Stimulated activated CD8-positive, alpha-beta memory T cell treated with anti-CD3 and anti-CD28 coated beads, Interleukin-4, amount 100 ng/mL, for 1 hour (primary cell): ENCODE measurements at places on chromosomes 7 and 10.

DNA sequence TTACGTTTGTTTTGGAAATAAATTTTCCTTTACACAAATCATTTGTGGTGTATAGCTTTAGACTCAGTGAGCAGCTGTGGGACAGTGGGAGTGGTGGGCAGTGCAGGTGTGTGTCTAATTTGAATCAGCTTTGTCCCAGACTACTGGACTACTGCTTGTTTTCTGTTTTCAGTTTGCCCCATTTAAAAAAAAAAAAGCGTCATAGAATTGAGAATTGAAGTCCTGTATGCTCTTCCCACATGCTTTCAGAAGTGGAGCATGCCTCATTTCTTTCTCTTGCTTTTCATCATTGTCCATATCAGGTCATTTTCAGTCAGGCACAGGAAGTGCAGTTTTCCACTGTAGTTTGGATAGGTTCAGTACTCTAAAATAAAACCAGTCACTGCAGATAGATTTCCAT is 66.1 kb downstream of the SHH start:
- no peak for DNase-seq

DNA sequence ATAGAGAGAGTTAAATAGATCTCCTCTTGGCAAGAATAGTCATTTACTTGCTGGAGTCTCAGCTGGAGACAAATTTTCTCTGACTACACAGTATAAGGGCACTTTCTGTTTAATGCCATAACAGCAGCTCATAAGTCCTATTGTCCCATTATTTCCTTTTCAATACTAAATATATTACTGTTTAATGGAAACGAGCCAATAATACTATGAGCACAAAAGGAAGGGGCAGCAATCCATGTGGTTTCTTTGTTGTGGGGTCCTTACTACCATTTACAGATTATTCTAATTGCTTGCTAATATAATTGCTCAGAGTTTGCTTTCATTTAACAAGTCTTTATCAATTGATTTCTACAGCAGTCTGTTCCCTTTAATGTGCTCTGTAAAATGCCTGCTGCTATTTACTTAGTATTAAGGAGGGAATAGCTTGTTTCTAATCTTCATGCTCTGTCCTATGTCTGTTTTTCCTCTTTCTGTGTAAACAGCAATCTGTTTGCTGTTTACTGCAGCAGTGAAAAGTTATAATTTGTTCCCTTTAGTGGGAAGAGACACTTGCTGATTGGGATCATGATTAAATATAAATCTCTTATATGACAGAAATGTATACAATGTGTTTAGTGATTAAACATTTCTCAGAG is 296.2 kb upstream of the SMIM30 start:
- no peak for DNase-seq

DNA sequence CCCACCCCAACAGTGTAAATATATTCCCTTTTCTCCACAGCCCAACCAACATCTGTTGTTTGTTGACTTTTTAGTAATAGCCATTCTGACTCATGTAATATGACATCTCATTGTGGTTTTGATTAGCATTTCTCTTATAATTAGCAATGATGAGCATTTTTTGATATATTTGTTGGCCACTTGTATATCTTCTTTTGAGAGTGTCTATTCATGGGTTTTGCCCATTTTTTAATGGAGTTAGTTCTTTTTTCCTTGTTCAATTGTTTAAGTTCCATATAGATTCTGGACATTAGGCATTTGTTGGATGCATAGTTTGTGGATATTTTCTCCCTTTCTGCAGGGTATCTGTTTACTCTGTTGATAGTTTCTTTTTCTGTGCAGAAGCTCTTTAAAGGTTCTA is 340.1 kb downstream of the NXPH1 start:
- DNase-seq = no peak

DNA sequence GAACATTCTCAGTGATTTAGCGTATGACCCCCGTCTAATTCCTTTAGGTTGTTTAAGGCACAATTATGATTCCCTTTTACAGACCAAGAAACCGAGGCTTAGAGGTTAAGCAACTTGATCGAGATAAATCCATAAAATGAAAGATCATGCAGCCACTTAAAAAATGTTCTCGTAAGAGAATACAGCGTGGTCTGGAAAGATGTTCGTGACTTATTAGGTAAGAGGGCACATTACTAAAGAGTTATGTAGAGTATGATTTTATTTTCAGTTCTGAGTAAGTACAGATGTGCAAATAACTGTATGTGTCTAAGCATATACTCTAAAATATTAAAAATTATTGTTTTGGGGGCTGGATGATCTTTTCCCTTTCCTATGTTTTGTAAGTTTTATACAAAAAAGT is 575.1 kb downstream of the PARD3 start:
- DNase-seq = no peak

DNA sequence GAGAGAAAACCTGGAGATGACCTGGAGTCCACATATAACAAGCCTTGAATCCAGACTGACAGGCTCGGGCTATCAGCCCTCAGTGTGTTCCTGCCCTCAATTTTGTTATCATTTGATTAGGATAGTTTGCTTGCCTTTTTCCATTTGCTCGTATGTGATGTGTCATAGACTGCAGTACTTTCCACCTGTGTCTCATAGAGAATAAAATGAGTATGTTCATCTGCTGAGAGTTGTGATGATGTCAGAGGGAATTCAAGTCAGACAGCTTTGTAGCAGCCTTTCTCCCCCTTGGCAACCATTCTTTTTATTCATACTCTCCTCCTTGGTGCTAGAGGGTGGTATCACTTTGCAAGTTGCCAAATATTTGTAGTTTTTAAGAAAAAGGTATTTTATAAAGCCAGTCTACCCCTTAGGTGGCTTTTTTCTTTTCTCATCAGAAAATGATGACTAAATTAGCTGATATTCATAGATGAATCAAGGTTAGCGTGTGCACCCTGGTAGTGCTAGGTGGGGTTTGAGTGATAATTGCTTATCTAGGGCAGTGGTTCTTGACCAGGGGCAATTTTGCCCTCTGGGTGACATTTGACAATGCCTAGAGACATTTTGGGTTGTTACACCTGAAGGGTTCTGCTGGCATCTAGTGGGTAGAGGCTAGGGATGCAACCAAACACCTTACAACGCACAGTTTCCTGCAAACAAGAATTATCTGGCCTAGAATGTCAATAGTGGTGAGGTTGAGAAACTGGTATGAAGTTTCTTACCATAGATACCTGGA is 5.4 kb downstream of the SGPL1 start:
- DNase-seq = no peak

GRCh38 chr10:101835362-101835761 is 8.2 kb downstream of the KCNIP2 start:
- DNase-seq = no peak

GRCh38 chr10:111126077-111126476 is 49.2 kb downstream of the ADRA2A start:
- DNase-seq = no peak

- peak; percentile 2 for DNase-seq
Measured at GRCh38 chr7:117212969-117213877, 109.6 kb downstream of the WNT2 start.

DNA sequence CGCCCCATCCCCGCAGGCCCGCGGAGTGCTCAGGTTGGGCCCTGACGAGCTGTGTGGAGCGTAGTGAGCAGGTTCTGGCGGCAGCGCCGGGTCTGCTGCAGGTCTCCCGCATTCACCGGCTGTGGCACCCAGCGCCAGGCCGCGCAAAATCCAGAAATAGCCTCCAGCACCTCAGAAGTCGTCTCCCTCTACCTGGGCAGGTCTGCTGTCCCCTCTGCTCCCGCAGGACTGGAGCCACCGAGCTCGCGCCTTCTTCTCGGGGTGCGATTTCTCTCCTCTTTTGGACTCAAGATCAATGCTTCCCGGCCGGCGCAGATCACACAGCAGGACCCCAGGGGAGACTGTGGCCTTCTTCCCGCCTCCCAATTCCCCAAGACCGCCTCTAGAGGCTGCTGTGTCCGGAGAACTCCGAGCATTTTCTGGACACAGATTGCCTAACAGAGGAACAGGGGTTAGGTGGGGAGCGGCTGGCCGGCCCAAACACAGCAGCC is 8.4 kb downstream of the TLX1 start:
- no peak for DNase-seq

GRCh38 chr7:112566442-112567324 is 85.9 kb downstream of the LSMEM1 start:
- no peak for DNase-seq

GRCh38 chr10:132972986-132973902 is 30.9 kb upstream of the CFAP46 start:
- no peak for DNase-seq

DNA sequence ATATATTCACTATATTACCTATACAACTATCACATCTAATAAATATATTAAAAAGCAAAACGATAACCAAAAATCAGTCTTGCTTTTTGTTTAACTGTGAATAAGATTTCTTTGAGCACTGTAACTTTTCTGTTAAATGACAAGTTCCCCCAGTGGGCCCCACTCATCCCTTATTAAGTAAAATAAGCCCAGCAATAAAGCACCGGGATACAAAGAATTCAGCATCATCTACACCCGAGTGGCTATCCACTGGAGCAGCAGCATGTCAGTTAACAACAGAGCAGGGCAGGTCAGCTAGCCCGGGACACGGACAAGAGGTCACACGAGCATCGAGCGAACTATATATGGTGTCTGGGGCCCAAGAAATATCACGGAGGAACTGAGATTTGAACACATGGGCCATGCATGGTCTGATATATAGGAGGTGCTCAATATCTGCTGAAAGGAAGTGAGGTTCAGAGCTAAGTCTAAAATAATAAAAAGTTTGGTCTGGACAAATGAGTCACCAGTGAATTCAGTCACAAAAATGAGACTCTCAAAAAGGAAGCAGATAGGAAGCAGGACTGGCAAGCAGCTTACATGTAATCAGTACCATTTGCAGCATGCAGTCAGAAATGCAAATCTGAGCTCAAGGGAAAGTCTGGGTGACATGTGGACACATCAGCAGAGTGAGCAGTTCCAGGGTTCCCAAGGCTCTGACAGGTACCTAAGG is 4.1 kb downstream of the ERCC6 start:
- no peak for DNase-seq

DNA sequence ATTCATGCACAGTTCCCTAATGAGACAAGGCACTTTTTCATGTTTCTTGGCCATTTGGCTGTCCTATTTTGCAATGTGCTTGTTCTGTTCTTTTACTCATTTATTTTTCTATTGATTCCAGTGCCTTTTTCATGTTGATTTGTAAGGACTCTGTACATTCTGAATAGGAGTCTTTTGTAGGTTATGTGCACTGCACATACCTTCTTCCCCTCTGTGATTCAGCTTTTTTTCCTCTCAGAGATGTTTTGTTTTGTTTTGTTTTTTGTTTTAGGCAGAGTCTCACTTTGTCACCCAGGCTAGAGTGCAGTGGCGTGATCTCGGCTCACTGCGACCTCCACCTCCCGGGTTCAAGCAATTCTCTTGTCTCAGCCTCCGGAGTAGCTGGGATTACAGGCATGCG is 59.7 kb downstream of the KCNH2 start:
- no peak for DNase-seq

DNA sequence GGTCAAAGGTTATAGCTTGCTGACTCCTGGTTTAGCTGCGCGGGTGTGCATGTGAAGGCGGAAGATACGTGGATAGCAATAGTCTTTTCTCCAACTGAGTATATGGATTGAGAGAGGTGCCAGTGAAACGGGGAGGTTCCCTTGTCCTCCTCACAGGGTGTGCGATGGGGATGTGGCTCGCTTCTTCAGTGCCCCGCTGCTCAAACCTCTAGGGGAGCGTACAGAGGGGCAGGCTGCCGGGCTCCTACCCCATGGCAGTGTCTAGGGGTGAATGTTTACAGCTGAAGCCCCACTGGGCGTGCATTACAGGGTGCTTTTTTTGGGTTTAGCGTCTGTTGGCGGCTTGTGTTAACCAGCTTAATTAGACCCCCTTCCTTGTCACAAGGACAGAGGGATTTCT is 438.5 kb downstream of the CCSER2 start:
- no peak for DNase-seq

DNA sequence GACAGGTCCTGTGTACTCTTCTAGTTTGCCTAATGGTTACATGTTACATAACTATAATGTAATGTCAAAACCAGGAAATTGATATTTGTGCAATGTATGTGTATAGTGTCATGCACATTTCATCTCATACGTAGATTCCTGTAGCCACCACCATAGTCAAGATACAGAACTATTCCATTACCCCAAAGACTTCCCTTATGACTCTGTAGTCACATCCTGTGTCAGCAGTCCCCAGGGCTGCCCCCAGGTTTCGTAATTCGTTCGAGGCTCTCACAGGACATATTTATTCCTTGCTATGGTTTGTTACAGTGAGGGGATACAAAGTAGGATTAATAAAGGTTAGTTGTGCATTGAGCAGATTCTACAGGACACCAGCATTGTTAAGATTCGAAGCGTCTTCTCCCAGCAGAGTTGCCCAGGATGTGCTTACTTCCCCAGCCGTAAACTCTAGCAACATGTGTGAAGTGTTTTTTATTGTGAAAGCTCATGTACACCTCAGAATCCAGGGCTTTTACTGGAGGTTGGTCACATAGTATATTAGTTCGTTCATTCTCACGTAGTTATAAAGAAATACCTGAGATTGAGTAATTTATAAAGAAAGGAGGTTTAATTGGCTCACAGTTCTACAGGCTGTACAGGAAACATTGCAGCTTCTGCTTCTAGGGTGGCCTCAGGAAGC is 18.6 kb downstream of the RABGEF1 start:
- no peak for DNase-seq

GRCh38 chr7:134988161-134988560 is 1.9 kb downstream of the AGBL3 start:
- DNase-seq = no peak

- DNase-seq = no peak
Measured at GRCh38 chr7:17070231-17070708, 188.5 kb upstream of the AGR3 start.

- DNase-seq = no peak
Measured at GRCh38 chr10:8628351-8628750, 573.9 kb downstream of the GATA3 start.

DNA sequence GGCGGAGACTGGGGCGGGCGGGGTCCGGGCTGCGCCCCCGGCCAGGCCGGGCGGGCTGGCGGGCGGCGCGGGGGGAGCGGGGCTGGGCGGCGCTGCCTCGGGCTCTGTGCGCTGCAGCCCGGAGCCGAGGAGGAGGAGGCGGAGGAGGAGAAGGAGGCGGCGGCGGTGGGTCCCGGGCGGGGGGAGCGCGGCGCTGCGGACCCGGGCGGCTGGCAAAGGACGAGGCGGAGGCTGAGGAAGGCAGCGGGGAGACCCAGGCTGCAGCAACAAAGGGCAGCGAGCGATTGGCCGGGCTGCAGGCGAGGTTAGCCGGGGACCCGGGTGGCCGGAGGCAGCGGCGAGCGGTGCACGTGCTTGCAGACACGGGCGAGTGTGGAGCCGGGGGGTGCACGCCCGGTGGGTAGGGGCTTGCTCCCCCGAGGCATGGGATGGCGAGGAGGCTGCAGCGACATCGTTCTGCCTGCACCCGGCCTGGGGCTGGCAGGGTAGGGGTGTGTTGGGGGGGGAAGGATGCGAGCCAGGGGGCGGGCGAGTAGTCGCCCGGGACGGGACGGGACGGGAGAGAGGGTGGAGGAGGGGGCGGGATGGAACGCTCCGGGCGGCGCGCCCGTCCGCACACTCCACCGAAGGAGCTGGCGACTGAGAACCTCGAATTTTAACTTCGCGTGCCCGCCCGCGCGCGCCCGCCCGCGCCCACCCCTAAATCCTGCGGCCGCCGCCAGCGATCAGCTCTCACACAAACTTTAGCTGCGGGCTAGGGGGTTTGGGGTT is 844 bp upstream of the KAT6B start:
- no peak for DNase-seq
